ENCODE measurements at places on chromosomes 3 and 15.

DNA sequence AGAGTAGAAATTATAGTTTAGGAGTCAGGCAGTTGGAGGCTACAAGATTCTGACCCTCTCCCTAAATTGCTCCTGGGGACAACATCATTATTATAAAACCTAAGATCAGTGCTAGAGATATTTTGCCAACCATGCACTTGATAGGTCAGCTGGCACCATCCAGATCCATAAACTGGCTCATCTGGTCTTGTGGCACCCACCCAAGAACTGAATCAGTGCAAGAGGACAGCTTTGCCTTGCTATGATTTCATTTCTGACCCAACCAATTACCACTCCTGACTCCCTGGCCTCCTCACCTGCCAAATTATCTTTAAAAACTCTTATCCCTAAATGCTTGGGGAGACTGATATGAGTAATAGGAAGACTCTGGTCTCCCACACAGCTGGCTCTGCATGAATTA, 461.1 kb upstream of the TGFBR2 start:
- no peak for DNase-seq

- no peak for DNase-seq
Observed at GRCh38 chr3:53834429-53835095, 11.7 kb downstream of the CHDH start.

DNA sequence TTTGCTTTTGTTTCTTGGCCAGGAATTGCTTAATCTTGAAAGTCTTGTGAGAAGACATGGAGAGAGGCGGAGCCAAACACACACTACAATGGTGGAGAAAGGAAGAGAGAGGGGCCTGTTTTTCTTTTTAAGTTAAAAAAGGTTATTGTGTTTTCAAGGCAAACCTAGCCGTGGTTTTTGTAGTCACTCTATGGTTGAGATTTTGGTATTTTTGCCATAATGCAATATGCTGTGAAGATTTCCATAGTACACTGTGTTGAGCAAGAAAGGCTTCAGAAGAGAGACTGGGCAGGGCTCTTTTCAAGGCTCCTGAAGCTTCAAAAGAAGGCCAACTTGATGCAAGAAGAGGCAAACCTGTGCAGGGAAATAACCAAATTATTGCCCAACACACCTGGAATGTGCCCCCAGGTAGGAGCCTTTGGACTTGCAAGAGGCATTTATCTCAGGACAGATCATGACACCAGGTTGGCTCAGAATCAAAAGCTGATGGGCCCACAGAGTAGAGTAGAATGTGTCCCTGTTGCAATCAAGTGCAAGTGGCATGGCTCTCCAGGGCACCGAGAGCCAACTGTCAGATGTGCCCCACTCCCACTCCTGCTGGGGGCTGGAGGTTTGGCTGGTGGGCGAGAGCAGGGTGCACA, 22.1 kb downstream of the AMOTL2 start:
- DNase-seq, result no peak

DNA sequence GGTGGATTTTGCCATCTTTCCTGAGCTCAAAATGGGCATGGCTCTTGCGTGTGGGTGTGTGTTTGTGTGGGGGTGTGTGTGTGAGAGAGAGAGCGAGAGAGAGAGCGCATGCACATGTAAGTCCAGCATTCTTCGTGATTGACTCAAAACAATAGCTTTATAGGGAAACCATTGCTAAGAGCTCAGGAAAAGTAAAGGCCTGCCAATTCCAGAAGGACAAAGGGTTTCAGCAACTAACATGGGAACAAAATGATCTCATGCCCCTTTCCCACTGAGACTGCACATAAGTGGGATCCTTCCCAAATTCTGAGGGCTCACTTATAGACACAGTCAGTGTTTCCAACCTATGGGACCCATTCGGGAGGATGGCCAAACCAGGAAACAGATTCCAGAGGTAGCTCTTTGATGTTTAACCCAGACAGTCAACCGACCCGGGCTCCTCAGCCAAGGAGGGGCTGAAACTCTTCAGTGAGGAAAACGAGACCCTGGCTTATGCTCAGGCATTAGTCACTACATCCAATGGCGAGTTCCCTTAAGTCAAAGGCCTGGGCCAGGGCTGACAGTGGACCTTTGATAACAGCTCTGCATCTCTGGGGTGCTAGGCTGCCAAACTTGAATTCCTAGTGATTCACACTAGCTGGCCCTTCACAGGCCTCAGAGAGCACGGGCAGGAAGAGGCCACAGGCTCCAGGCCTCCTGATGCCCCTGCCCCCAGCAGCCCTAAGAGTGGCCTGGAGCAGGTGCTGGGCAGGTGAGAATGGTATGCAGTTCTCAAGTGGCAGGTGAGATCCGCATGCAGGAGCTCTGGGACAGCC, 305.0 kb upstream of the C2CD4B start:
- DNase-seq, result no peak

DNA sequence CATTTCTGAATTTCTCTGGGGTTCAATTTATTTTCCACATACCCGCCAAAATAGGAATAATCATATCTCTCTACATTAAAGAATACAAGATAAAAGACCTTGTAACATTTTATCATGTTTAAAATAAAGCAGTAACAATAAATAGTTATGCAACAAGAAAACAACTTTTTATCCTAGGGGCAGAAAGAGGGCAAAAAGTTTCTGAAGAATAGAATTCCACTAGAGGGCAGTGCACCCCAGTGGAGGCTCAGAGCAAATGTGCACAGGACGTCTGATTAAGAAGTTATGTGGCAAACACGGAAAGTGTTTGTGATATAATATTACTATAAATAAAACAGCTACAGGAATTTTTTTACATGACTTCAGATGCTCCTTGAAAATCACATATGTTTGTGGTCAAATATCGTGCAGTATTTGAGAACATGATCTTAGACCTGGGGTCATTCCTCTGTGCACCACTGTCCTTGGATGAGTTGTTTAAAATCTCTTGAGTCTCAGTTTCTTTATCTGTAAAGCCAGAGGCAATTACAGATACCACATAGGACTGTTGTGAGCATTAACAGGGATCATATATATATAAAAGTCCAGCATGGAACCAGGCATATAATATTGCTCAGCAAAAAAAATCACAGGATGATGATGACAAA, 13.2 kb upstream of the PIK3R4 start:
- DNase-seq, result no peak

- DNase-seq, result no peak
Observed at GRCh38 chr3:194806991-194807630, 121.4 kb downstream of the FAM43A start.

DNA sequence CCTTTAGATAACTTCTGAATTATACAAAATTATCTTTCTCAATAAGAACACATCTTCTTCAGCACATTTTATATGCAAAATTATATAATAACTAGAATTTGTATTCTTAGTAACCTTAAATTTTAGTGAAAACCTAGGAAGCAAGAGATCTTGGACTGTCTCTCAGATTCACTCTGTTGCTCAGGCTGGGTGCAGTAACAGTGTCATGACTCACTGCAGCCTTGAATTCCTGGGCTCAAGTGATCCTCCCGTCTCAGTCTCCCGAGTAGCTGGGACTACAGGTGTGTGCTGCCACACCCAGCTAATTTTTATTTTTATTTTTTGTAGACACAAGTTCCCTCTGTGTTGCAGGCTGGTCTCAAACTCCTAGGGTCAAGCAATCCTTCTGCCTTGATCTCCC, 29.9 kb downstream of the MKRN3 start:
- DNase-seq, result no peak

DNA sequence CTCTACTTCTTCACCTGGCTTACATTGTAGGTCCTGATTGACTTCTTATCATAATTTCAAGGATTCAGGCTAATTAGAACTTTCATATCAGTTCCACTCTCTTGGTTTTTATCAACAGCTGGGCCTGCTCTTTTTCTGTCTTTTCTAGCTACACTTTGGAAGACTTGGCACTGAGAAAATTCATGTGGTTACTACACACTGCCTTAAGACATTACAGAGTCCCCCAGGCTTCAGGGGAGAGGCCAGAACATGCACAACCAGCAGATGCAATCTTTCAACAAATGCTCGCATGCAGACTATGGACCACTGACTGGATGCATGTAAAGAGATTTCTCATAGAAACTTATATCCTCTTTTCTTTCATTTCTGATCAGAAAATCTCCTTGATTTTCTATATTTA, 423.5 kb downstream of the TUSC7 start:
- no peak for DNase-seq

DNA sequence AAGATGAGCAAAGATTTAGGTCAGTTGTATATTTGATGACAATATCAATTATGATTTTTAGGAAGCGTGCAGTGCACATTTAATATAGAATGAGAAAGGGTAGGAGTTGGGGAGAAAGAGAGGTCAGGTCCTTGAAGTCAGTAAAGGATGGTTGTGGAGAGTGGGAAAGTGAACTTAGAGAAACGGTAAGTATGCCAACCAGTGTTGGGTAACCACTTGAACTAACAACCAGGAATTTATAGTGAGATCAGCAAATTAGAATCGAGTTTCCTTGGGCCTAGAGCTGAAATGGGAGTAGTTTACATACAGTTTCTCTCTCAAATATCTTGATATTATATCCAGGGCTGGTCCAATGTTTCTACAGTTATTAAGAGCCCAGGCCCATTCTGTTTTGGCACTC, 188.5 kb upstream of the RBMS3 start:
- DNase-seq, result no peak

GRCh38 chr15:33226559-33227181, 32.2 kb upstream of the FMN1 start:
- DNase-seq, result no peak

GRCh38 chr15:76912430-76912829, 7.3 kb upstream of the SCAPER start:
- no peak for DNase-seq

DNA sequence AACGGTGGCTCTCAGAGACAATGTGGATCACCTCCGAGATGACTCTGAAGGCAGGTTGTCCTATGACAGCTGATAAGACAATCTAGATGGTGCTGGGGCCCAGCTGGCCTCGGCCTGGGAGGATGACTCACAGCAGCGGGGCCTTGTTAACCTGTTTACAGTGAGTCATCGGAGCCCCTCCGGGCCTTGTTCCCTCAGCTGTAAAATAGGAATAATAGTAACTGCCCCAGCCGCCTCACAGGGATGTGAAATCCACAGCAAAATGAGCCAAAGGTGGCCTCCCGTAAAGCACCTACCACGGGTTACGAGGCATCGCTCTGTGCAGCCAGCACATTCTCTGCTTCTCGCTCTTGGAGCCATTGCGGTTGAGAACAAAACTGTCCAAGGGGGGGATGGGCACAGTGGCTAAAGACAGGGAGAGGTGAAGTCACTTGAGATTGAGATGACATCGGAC, 88.6 kb upstream of the RASGRF1 start:
- DNase-seq, result no peak

DNA sequence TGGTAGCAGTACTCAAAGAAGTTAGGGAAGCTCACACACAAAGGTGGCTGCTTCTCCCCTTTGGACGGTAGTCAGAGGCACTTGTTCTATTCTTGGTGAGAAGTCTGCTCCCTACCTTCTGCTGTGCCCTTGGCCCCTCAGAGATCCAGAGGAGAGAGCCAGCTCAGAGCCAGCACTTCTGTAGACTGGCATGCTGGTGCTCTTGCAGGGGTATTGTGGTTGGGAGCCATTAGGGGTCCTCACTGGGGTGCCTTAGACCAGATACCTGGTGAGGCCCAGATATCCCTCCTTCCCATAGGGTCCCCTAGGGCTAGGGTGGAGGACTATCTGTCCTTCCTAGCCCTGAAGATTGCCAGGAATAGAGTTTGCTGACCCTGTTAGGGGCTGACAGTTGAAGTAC, 140.6 kb downstream of the EEFSEC start:
- DNase-seq, result no peak

GRCh38 chr15:95912280-95912625, 418.2 kb upstream of the NR2F2 start:
- DNase-seq, result no peak

DNA sequence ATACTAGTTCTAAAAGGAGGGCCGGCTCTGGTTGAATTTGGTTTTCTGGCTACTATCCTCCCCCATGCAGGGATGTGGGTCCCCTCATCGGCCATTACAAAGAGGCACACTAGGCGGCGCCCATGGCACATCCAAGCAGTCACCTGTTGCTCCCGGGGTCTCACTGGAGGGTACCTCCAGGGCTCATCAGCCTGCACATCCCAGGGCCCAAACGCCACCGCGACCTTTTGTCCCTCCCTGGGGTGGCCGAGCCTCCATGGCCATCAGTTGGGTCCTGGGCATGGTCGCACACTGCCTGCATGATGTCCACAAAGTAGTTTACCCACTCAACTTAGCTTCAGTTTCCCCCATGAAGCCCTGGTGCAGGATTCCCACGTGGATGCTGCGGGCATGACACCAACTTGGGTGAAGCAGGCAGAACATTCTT, 28.3 kb downstream of the IDH3A start:
- no peak for DNase-seq

All from stimulated activated CD8-positive, alpha-beta memory T cell treated with anti-CD3 and anti-CD28 coated beads, Interleukin-12 subunit alpha, Interleukin-12 subunit beta, amount 100 ng/mL, for 4 hours (primary cell).